Renal cortical epithelial cell (primary cell): ENCODE measurements at places on chromosomes 1 and 21. TPM values are rescaled to one million over a fixed set of nuclear protein-coding genes. Genes with fewer than 3 reads are reported as not detected.

PDE9A gene
- 3.0 and 5.0 TPM in 2 replicates for total RNA-seq

SYT11 gene
- total RNA-seq: 20.3 and 35.1 TPM in 2 replicates

UBE2U gene
- total RNA-seq: 0.10 TPM in 1 of 2 replicates, not detected in the other

TLCD4 gene
- total RNA-seq: 9.5 and 16.7 TPM in 2 replicates

- DNase-seq: no peak
These were observed at the start of gene WNT9A for GRCh38 chr1:227947676-227948492. Gene WNT9A (minus strand): TSS chr1:227947932. CDS start chr1:227947887, 45 bp downstream.

GRCh38 chr1:77954521-77954920 lies 24.4 kb downstream of the FUBP1 start:
- no peak for DNase-seq

GRCh38 chr21:38493549-38494250 lies 4.6 kb downstream of the ERG start:
- DNase-seq: no peak

GRCh38 chr1:2807678-2808385 lies 6.3 kb upstream of the TTC34 start:
- DNase-seq: no peak
